ENCODE measurements at places on chromosomes 12 and 14. TPM values are rescaled to one million over a fixed set of nuclear protein-coding genes. Genes with fewer than 3 reads are reported as not detected.
A peak's percentile ranks its signal among the peaks of the same experiment; 100 is the strongest.

- DNase-seq = no peak
Observed at GRCh38 chr12:3771853-3772252, 18.9 kb upstream of the CRACR2A start.

DNA sequence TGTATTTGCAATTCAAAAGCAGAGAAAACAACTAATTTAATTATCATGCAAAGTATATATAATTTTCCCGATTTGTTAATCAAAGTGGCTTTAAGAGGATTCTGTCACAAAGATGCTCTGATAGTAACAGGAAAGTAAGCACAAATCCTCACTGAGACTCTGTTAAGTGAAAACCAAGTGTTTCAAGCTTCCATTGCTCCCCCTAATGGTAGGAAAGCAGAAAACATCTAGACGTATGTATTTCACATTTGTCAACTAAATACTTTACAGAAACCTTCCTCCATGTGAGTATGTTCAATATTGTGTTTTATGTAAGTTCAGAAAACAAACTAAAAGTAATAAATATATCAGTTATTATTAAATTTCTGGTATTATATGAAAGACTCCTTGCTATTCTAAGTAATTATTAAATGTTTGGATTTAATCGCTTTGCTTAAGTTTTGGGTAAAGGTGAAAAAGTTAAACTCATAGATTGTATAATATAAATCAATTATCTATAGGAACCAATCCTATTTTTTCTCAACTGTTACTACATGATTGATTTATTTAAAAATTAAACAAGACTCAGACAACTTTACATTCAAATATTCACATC, 1.5 kb upstream of the NTS start:
- DNase-seq = peak; percentile 22

The PPP1R1A gene
- total RNA-seq = not detected

The DCN gene
- total RNA-seq = 1.4 TPM

Data from pulmonary artery endothelial cell (primary cell).